ENCODE measurements at places on chromosomes 11 and 22. TPM values are rescaled to one million over a fixed set of nuclear protein-coding genes. Genes with fewer than 3 reads are reported as not detected.

The NELL1 gene
- total RNA-seq, result not detected

The KCNQ1OT1 gene
- total RNA-seq, result 0.28 TPM

The TTC36 gene
- 0.68 TPM for total RNA-seq

The DCDC1 gene
- not detected for total RNA-seq

The KCNK7 gene
- 1.0 TPM for total RNA-seq

The OR5M8 gene
- not detected for total RNA-seq

The GSTP1 gene
- 211 TPM for total RNA-seq

The HPX gene
- total RNA-seq, result 1.3 TPM

The AKIP1 gene
- total RNA-seq, result 21.8 TPM

The TEX12 gene
- total RNA-seq, result 0.40 TPM

The KDM4E gene
- total RNA-seq, result not detected

The CSNK2A3 gene
- 1.2 TPM for total RNA-seq

The FGF3 gene
- not detected for total RNA-seq

The SPTBN2 gene
- total RNA-seq, result 1.3 TPM
